ENCODE measurements at places on chromosomes 16 and 17. TPM values are rescaled to one million over a fixed set of nuclear protein-coding genes. Genes with fewer than 3 reads are reported as not detected.

MEIOB gene
- not detected for total RNA-seq

CES1 gene
- total RNA-seq: 0.24 TPM

MYH13 gene
- not detected for total RNA-seq

CCL13 gene
- total RNA-seq: not detected

ARL5C gene
- total RNA-seq: not detected

KRTAP9-2 gene
- total RNA-seq: not detected

FOXO3B gene
- total RNA-seq: 5.4 TPM

TBC1D26 gene
- total RNA-seq: 0.20 TPM

EDC4 gene
- total RNA-seq: 108 TPM

SLFN14 gene
- total RNA-seq: 0.16 TPM

IGFBP4 gene
- 3.2 TPM for total RNA-seq

MT3 gene
- total RNA-seq: not detected

PGAP3 gene
- 11.8 TPM for total RNA-seq

CFAP97D1 gene
- total RNA-seq: not detected

CCL3 gene
- total RNA-seq: 1,264 TPM

ENO3 gene
- 29.4 TPM for total RNA-seq

CEP295NL gene
- total RNA-seq: not detected

TELO2 gene
- 84.9 TPM for total RNA-seq

C17orf113 gene
- total RNA-seq: 0.15 TPM

WFDC1 gene
- total RNA-seq: not detected

PRDM7 gene
- not detected for total RNA-seq

ZMYND15 gene
- 0.09 TPM for total RNA-seq

B9D1 gene
- 6.8 TPM for total RNA-seq

TAF15 gene
- total RNA-seq: 291 TPM

SYCE1L gene
- 3.9 TPM for total RNA-seq

PNMT gene
- total RNA-seq: not detected

TCF25 gene
- 155 TPM for total RNA-seq
